CMK (cell line): ENCODE measurements at places on chromosomes 2 and 18.

DNA sequence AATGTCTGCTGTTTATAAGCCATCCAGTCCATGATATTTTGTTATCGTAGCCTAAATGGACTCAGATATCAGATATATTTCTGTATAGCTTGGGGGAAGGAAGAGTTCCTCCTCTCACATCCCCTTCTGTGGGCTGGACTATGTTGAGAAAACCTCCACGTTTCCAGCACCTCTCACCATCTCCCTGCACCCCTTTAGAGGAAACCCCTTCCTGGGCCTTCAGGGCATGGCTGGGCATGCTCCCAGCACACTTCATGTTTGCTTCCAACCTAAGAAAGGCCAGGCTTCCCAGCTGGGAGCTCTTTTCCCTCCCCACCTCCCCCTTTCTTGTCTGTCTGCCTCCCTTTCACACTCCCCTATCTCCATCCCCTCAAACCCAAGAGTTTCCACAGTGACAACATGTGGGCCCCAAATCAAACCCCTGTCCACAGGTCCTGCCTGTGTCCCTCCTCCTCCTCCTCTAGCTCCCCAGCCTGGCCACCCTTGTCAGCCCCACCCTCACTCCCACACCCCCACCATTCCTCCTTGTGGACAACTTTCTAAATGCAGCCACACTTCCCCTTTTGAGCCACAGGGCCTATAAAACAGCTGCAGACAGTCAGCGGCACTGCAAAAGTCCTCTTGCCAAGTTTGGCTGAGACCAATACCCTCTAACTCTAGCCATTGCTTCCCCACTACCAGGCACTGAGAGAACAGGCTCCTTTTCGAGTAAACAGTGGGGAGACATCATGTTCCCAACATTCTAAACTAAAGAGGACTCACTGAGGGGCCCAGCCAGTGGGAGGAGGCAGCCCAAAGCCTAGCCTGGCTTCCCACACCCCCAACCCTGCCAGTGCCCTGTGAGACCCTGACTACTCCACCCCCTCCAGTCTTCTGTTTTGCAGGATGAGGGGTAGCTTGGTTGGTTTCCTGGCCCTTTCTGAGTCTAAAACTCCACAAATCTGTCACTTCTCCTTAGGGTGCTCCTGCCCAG lies 120.5 kb downstream of the ZFP36L2 start:
- no peak for DNase-seq

DNA sequence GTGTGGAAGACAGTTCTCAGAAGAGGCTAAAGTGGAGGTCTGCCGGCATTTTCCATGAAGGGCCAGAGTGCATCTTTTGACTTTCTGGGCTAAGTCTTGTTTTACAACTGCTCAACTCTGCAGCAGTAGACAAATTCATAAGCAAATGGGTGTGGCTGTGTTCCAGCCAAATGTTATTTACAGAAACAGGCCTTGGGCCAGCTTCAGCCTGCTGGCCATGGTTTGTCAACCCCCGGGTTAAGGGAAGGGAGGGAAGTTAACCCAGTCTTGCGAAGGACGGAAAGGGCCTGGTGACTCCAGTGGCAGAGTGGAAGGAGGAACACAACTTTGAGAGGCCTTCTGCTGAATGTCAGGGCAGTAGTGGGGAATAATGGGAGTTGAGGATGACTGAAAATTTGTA lies 34.3 kb upstream of the NCKAP5 start:
- DNase-seq: no peak

DNA sequence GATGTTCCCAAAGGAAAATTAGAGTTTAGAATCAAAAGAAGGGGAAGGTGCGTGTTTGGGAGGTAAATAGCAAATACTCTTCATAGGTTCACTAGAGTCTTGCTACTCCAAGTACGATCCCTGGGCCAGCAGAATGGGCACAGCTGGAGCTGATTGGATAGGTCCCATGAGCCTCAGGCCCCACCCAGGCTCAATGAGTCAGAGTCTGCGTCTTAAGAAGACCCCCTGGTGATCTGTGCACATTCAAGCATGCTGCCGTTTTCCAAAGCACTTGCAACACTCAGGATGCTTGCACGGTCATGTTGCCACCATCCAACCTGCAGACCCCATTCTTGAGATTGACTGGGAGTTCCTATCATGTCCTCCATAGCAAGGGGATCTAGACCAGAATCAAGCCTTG lies 40.5 kb downstream of the ABCG8 start:
- DNase-seq: no peak

- DNase-seq: no peak
Observed at GRCh38 chr2:135890835-135891234, 14.6 kb upstream of the MCM6 start.

DNA sequence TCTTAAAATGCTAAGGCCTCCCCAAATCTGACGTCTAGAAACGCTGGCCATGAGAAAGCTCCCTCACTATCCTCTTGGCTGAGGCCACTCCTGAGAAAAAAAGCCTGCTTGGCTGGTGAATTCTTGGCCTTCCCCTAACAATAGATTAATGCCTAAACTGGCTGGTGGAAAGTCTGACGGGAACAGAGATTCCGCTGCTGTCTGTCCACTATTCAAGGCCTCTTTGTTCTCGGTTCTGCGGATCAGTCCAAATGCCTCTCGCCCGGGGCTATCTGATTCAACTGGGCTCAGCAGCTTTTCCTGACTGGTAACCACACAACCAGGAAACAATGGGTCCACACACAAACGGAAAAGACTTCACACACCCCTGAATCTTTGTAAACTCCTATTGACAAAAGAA lies 27.2 kb downstream of the PXDN start:
- no peak for DNase-seq

DNA sequence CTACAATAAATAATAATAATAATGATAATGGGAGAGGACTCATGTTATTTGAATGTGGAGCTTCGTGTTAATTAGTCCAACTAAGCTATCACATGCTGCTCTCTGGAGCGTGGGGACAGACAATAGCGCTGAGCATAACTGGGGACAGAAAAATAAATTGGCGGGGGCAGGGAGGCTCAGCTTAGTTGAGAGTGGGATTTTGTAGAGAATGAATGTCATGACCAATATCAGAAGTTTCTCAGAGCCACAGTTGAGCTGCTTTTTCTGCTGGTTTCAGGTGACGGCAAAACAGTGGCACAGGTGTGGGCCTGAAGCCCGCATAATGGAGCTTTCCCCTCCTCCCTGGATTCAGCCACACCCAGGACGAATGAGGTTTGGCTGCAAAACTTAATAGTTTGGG lies 111.1 kb upstream of the CAB39 start:
- DNase-seq: no peak

DNA sequence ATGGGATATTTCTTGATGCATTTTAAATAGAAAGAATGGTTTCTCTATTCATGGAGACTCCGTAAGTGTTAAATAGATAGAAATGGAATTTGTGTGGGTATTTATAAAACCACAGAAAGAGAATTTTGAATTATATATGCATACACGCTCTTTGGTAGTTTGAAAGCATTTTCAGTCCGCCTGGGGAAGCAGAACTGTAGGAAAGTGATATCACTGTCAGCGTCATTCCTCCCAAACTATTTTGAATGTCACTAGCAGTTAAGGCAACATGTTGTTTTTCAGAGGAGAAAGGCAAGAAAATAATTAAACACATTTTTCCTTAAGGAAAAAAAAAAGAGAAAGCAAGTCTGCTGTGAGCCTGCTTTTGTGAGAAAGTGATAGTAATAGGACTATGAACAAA lies 8.7 kb upstream of the ERMN start:
- no peak for DNase-seq

- DNase-seq: no peak
Observed at GRCh38 chr2:227301523-227301922, 23.5 kb upstream of the MFF start.

DNA sequence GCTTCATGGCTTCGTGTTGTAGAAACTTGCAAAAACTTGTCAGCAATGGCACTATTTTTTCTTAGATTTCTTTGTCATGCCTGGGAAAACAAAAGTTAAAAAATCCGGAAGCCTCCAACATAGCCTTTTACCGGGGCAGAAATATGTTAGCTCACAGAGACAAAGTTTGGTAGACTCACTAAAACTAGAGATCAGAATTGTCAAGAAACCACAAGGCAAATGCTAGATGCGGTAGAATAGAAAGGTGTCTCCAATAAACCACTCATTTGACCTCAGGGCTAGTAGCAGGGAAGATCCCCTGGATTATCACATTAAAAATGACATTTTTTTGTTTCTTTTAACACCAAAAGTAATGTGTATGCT lies 405 bp downstream of the CASP10 start:
- no peak for DNase-seq

DNA sequence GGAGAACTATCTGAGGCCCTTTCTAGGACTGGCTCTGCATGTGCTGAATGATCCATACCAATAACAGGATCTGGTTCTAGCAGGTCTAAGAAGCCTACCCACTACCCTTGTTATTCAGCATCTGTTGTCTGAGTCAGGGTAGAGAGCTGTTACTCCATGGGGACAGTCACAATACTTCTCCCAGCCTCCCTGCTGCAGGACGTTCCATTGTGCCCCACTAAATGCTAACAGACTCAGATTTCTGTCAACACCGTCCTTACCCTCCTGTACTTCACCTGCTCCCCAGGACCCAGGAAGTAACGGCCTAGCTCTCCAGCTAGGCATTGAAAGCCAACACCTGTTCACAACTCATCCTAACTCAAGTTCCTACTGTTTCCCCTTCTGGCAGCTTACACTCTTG lies 719.7 kb upstream of the ID2 start:
- DNase-seq: no peak
